ENCODE measurements at places on chromosomes 13 and 19.

DNA sequence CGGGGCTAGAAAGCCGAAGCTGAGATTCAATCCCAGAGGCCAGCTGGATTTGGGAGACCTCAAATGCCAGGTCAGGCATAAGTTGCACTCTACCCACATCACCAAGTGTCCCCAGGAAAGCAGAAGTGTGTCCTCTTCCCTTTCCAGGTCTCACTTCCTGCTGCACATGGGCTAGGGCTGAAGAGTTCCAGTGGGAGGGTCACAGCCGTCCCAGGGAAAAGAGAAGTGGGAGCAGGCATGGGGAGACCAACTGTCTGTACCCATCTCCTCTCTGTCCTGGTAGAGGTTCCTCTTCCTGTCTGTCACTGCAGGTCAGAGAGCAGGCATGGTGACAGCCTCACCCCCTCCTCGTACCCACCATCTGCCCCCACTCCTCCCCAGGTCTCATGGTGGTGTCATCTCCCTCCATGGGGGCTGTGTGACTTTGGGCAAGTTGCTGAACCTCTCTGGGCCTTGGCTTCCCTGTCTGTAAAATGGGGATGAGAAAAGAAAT, 14.8 kb downstream of the AXL start:
- no peak for DNase-seq

DNA sequence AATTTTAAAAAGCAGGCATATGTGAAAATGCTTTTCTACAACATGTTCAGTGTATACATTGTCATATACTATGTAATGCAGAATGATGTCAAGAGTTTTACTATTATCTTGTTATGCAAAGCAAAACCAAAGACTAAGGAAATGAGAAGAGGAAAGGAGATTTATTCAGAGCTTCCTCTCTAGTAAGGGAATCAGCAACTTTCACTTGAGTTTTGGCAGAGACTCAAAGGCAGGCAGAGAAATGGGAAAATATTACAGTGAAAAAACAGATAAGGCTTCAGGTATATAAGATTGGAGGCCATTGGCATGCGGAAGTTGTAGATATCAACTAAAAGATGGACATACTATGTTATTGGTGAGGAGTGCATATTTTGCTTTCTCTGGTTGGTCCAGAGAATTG, 512.0 kb upstream of the PCDH20 start:
- DNase-seq = no peak

GRCh38 chr13:100040196-100040595, 48.7 kb upstream of the PCCA start:
- DNase-seq = no peak

DNA sequence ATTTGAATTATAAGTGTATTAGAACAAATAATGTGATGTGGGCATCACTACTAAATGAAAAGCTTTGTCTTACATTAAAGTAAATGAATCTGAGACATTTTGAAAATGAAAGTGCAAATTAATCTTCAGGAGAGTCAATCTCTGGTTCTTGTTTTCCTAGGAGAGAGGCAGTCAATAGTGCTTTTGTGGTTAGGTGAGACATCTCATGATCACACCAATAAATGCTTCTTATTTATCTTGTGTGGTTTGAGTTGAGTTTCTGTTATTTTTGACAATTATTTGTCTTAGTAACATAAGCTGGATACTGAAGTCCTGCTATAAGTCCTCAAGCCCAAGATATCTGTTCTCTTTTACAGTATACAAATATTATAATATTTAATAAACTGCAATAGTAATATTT, 1378.0 kb upstream of the PCDH9 start:
- DNase-seq = no peak

GRCh38 chr19:18150776-18151624, 2.0 kb upstream of the PIK3R2 start:
- no peak for DNase-seq

- peak; percentile 5 for DNase-seq
Observed at GRCh38 chr13:93233997-93234416, 7.4 kb downstream of the GPC6 start.

- DNase-seq = no peak
Observed at GRCh38 chr13:20331419-20331818, 99.3 kb upstream of the GJB6 start.

DNA sequence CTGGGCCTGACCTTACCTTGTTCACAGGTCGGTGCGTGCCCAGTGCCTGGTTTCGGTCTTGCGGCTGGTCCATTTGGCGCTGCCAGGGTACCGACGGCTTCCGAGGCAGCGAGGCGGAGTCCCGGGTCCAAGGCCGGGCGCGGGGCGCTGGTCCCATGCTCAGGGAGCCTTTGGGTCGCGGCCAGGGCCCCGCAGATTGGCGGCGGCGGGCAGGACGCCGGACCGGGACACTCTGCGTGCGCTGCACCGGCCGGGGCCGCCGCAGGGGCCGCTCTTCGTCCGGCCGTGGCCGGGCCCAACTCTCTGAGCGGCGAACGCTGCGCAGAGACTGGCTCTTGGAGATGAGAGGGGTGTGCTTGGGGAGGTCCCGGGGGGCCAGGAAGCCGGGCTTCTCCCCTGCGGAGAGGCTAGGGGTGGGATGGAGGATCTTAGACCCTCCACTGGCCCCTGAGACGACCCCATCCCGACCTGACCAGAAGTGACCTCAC, 3.4 kb upstream of the WIZ start:
- no peak for DNase-seq

DNA sequence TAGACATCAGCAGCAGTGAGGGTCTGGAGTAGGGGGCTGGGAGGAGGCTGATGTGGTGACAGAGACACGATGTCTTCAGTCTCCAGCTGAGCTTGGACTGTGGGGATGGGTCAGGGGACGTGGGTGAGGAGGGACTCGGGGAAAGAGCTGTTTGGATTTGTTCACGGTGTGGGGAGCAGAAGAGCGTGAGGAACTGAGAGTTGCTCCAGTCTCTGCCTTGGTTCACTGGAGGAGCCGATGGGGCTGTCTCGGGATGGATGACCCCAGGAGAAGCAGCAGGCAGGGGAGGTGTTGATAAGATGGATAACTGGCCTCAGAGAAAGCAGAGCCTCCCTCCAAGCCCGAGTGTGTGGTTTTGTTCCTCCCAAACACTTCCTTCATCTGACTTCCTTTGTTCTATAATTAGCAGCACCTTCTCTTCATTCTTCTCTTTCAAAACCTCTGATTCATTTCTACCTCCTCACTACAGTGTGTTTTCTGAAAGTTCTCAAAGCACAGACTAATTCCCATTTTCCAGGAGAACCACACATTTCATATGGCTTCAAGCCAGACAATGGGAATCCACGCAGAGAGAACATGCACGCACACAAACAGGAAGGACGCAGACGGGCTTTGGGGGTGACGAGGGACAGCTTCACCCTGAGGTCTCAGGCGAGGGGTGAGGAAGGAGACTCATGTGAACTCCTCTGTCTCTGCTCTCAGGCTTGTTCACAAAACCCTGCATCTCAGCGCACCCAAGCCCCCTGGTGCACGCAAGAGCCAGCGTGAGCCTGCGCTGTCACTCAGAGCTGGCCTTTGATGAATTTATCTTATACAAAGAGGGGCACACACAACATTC, 18.6 kb downstream of the LAIR2 start:
- peak; percentile 11 for DNase-seq

GRCh38 chr19:3019211-3019854, 9.7 kb downstream of the TLE2 start:
- DNase-seq = no peak

DNA sequence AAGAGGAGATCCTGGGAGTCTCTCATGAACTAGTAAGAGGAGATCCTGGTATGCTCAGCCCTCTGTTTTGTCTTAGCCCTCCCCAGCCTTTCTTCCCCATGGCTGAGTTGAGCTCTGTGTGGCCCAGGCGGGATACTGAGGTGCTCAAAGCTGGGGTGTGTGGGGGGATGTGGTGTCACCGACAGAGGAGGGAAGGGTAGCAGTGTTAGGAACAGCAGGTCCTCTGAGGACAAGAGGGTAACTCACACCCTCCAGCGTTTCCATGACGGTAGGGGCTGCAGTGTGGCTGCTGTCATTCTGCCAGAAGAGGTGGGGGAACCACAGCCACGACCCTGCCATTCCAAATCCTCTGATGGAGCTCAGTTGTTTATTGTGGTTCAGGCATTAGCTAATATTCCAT, 691 bp downstream of the KIR2DL4 start:
- no peak for DNase-seq

- DNase-seq = no peak
Observed at GRCh38 chr13:91567485-91568207, 169.2 kb downstream of the GPC5 start.

- peak; percentile 31 for DNase-seq
Observed at GRCh38 chr13:29402166-29402636, 193.3 kb downstream of the SLC7A1 start.

DNA sequence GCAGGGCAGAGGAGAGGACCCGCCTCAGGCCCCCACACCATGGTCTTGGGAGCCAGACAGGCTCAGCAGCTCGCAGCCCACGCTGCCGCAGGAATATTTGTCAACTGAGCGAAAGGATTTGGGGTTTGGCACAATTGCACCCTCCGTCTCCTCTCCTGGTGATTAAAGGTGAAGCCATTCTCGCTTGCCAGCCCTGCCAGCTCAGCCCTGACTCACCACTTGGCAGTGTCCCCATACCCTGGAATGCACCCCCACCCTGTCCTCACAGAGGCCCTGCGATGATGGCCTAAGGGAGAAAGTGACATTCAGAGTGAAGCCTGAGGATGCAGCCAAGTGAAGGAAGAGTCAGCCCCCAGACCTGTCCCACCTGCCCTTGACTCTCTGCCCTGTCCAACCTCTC, 18.8 kb downstream of the CYTH2 start:
- DNase-seq = no peak

DNA sequence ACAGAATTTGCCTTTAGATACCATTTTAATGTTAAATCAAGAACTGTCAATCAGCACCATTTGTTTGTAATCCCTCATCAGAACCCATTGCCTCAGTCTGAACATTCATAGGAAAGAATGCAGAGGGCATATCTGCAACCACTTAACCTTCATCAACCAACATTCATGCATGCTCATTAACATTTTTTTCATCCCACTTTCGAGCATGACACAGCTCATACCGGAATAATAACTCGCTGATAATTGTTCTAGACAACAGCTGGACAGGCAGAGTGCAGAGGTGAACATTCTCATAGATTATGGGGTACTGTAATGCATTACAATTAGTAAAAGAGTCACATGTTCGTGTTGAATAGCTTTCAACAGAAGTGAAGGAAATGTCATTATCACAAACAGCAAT, 216.8 kb downstream of the DIAPH3 start:
- no peak for DNase-seq

- no peak for DNase-seq
Observed at GRCh38 chr19:43332058-43332922, 21.2 kb upstream of the CD177 start.

GRCh38 chr19:9381361-9381785, 18.6 kb downstream of the ZNF177 start:
- DNase-seq = peak; percentile 13

DNA sequence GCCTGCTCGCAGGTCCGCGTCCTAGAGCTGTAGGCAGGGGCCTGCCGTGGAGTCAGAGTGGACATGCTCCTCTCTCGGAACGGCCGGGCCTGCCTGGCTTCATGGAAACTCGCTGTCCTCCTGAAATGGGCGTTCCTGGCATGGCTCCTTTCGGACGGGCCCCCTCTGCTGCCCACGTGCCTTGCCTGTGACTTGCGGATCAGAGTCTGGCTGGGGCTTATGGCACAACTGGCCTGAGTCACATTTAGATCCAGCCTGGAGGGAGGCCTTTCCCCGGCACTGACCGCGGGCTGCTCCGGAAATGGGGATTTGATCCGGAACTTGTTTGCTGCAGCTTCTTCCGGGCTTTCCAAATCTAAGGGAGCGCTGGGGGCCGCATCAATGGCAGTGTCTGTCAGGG, 28.1 kb downstream of the THSD1 start:
- no peak for DNase-seq

DNA sequence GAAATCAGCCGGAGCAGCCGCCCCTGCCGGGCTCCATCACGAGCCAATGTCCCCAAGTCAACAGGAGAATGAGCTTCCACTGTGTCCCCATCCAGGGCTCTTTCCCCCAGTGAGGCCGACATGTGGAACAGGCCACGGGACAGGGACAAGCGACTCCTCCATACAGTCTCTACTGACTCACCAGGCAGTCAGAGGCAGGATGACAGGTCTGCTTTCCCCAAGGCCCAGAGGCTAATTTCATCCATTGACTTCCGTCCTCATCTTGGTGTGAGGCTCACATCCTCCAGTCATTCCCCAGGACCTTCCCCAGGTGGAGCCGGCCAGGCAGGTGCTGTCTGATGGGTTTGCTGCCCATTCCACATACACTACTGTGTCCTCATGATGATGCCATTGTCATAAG, 3.5 kb downstream of the CEACAM6 start:
- no peak for DNase-seq

All from hematopoietic multipotent progenitor cell treated with erythropoietin and hydrocortisone succinate and interleukin-3 and kit ligand, for 4 days (in vitro differentiated cells).